ENCODE measurements at places on chromosomes 4 and X.

DNA sequence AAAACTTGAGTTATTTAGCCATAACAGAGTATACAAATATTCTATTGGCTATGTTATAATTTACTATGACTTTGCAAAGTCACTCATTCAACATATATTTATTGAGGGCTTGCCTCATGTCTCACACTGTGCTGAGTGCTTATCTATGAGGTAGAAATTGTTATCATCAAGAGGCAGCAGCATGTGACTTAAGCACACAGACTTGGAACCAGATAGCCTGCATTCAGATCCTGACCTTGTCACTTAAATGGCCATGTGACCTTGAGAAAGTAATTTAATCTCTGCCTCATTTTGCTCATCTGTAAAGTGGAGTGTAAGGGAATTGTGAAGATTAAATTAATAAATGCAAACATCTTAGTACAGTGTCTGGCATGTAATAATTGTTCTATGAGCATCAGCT, 10.1 kb upstream of the EXOSC9 start:
- no peak for DNase-seq

GRCh38 chr4:150176547-150176946, 98.3 kb downstream of the DCLK2 start:
- no peak for DNase-seq

DNA sequence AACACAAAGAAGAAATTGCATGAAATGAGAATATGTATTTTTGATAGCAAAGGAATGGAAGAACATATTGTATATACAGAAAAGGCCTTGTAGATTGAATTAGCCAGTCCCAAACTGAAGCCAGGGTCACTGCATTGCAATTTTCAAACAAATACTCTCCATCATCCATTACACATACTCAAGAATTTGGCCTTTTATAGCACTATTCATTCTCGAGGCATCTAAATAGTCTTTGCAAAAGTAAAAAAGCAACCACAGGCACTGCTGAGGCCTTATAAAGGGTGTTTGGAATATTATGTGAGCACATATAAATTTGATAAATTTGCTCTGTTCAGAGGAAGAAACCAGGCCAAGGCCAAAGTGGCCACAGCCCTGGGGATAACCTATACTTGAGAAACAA, 123.0 kb downstream of the ZNF827 start:
- DNase-seq = no peak

DNA sequence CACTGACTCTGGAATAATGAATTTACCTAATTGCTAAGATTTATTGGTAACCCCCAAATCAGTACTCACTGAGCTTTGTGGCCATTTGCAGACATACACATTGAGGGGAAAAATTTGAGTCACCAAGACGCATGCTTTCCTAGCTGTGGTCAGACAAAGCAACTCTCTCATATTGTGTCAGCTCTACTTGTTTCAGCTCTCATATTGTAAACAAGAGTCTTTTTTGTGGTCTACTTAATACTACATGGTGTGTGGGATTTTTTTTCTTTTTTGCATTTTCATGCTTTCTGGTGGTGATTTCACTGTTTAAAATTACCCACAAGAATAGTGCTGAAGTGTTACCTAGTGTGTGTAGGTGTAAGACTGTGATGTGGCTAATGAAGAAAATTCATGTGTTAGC, 428.2 kb upstream of the GALNT7 start:
- DNase-seq = no peak

DNA sequence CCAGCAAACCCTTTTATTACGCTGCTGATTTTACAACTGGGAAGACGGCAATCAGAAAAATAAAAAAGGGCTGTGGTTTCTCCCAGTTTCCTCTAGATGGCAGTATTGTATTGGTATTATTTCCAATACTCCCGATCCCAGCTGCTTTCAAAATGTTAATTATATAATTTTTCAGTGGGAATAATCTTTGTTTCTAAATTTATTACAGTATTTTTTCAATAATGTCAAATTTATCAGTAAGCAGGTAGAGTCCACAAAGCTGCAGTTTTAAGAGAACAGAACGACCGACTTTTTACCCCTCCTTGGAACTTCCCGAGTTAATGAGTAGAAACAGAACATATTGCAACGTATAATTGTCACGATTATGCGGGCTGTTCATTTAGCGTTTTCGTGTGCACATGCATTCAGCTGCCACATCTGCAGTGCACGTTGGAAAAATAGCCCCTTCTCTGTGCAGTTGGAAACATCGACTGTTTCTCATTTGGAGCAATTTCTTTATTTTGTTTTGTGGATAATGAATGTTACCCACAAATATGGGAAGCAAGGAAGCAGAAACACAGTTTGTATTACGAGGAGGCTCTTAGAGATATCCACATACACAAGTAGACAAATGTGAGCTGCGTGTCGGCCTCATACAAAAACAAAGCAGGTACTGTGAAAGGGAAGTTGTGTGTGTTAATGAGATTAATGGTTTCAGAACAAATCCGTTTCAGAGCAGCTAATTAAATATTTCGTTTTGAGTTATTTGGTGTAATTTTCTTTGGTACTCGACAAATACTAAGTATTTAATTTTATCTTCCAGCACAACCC, 188.0 kb downstream of the STIM2 start:
- no peak for DNase-seq

DNA sequence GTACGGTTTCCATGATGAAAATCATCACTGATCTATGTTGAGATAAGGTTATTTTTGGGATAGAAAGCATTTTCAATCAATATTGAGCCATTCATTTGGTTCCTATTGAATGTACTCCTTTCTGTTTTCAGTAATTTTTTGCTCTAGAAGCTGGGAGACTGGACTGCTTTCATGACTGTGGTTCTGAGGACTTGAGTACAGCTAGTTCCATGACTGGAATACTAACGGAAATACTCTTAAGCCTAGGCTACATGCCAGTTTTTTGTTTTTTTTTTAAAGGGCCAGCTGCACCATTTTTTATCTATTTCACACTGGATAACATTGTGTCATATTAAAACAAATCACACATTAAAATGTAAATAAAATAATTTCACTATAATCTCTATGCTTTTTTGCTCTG, 16.7 kb downstream of the PRR32 start:
- no peak for DNase-seq

GRCh38 chr4:165355900-165356300, 22.9 kb upstream of the CPE start:
- DNase-seq = no peak

- DNase-seq = no peak
These were observed 1005.9 kb upstream of the PABPC4L start for GRCh38 chr4:135207531-135207930.

DNA sequence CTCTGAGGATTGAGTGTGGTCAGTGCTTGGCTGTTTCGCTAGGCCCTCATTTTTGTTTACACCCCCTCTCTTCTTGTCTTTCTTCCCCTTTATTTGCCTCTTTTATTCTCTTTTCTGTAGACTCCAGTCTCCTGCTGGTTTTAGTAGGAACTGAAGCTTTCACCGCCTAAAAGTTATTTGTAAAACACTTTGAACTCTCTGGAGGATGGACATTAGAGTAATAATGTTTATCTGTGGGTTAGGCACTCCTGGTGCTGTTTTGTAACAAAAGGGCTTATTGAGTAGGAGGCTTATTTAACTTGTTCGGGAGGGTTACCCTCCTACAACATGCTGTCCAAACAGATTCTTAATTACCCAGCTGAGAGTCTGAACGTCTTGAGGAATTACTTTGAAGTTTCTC, 1.6 kb upstream of the ARHGAP10 start:
- no peak for DNase-seq

DNA sequence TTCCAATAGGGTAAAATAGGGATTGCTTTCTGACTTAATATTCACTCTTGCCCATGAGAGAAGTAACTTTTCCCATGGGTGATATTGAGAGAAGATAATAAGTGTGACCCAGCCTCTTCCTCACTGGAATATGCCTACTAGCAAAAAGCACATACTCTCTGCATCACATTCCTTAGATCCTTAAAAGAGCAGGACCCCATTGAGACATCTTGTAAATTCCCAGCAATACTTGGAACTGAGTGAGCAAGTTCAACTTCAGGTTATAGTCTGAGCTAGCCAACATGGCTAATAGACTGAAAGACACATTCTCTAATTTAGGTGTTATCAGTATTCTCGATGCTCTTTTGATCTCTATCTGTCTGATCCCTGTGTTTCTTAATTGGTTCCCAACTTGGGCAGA, 1372.3 kb downstream of the STIM2 start:
- DNase-seq = no peak

DNA sequence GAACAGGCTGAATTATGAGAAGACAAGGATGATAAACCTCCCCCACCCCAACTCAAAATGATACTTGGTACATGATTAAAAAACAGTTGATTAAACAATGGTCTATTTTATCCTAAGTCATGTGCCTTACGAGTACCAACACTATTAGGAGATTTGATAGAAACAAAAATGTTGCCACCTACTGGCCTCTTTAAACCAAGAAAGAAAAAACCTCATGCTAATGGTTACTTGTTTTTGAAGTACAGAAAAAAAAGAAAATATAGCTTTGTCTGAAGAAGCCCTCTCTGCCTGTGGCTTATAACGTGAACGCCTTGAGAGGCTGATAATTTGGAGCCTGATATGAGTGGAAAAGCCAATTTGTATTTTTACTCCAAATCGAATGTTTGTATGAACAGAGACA, 538.2 kb downstream of the DMD start:
- DNase-seq = no peak

DNA sequence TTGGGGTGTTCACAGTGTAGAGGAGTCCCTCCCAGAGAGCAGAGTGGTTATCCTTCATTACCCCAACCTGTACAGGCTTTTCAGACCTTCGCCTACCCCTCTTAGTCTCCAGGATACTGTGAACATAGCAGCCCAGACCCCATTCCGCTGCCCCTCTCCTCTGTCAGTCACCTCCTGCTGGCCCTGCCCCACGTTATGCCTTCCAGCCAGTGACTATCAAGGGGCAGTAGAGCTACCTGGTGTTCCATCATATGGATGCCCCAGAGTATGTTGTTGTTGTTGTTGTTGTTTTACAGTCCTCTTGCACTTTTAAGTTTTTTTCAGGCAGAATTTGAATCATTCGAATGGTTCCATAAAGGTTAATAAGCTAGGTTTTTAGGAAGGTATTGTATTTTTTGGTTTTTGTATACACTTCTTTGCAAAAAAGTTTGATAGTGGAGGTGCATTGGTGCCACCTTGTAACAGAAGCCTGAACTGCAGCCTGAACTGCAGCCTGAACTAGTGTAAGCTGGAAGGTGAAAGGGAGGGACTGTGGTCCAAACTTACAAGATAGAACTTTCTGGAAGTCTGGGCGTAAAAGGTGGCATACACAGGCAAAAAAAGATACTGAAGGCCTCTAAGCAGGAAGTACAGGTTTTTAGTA, 101.4 kb upstream of the RAB40AL start:
- no peak for DNase-seq

Measured in cortex of kidney (tissue), 1 donor.